ENCODE measurements at places on chromosomes 16 and 17.

DNA sequence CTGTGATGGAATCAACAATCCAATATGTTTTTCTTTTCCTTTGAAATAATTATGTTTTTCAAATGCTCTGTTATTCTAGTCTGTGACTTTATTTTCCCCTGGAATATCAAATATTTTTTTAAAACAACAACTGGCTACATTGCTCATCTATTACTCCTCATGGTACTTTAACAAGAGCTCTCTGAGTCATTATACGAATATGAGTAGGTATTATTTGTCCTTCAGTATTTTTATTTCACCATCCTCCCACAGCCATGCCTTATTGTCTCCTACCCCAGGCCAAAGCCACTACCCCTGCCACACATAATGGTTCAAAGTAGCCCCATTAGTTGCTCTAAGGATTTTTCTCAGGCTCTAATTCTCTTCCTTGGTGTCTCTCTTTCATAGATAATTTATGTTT is 1572.3 kb downstream of the CDH8 start:
- no peak for DNase-seq

DNA sequence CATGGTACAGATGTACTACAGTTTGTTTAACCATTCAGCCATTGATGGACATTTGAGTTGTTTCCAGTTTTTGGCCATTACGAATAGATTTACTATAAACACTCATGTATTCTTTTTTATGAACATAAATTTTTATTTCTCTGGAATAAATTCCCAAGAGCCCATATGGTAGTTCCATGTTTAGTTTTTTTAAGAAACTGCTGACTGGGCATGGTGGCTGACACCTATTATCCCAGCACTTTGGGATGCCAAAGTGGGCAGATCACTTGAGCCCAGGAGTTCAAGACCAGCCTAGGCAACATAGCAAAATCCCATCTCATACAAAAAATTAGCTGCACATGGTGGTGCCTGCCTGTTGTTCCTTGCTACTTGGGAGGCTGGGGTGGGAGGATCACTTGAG is 30.3 kb downstream of the PRAC1 start:
- DNase-seq: no peak

GRCh38 chr16:30934827-30935557 is 11.6 kb downstream of the FBXL19 start:
- no peak for DNase-seq

- no peak for DNase-seq
These were observed 20.3 kb downstream of the TRARG1 start for GRCh38 chr17:1299552-1300370.

DNA sequence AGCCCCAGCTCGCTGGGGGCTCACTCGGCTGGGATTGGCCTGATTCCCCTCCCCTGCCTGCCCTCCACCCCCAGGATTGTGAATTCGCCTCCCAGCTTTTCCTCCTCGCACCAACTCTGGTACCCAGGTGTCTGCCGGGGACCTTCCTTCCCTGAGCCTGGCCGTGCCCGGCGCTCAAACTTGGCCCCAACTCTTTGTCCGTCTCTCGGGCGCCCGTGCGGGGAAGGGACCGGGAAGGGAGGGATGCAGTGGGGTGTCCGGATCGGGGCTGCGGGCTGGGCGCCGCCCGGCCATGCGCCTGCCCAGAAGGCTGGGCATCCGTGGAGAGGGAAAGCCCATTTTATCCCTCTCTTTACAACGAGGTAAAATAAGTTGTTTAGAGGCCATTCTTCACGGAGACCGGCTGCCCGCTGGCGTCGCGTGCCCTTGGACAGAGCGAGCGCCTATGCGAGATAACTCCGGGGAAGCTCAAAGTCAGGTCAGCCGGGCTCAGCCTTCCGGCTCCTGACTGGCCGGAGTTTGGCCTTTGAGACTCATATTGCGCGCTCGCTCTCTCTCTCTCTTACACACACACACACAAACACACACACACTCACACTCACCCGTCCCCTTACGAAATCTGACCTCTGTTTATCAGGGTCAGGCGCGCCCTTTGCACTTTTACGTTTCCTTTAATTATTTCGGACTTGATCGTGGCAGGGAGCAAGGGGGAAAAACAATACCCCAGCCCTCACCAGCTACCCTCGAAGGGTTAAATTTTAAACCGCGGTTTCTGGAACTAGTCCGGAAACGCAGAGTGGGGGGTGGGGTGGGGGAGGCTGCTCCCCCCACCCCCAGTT is 774 bp upstream of the MAF start:
- peak; percentile 65 for DNase-seq

Measured in 8988T (cell line).